ENCODE measurements at places on chromosomes 2 and 18.

GRCh38 chr2:33559328-33559727 lies 39.8 kb downstream of the FAM98A start:
- no peak for DNase-seq

DNA sequence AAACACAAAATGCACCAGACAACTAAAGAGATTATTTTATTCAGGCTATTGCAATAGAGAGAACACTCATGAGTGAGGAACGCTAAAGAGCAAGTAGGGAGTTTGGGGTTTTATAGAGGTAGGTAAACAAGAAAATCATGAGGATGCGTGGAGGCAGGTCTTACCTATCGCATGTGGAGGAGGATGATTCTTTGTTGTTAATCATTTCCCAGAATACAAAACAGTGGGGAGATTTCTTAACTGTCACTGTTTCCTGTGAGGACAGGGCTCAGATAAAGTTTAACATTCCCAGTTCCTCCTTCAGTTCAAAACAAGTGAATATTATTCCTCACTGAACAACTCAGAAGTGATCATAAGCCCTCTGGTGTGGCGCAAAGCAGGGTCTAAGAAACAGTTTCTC lies 156.1 kb upstream of the MGAT5 start:
- no peak for DNase-seq

DNA sequence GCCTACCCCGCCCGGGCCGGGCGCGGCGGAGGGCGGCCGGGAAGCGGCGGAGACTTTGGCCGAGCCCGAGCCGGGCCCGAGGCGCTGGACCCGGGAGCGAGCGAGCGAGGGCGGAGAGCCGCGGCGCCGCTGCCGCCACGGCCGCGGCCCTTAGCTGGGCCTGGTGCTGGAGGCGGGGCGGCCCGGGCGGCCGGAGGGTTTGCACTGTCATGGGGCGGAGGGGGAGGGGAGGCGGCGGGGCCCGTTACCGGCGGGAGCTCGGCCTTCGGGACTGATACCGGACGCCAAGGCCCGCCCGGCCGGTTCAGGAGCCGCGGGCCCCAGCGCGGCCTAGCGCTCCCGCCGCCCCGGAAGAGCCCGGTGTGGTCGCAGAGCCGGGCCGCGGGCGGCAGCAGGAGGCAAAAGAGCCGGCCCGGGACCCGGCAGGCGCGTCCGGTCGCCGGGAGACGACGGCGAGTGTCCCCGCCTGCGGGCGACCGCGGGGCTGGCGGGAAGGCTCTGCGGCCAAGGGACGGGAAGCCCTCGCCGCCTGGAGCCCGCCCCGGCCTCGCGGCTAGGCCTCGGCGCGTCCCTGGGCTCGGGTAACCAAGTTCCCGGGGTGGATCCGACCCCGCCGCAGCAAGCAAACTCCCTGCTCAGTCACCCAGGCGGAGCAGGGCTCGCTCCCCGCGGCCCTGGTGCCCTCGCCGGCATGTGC lies 697 bp downstream of the KCMF1 start:
- peak; percentile 68 for DNase-seq

DNA sequence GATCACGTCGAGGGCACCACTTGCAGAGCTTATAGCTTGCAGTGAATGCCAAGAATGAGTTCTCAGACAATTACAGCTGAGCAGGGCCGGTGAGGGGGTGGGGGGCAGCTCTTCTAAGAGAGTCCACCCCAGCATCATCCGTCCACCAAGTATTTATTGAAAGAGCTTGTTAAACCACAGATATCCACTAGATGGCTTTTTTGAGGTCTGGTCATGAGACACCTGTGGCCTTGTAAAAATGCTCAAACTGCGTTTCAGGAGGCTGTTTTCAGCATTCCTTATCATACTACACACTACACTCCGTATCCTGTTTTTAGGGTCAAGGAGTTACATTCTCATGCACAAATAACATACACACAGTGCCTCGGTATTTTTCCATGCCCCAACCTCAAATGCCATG lies 51.5 kb downstream of the DNAJC10 start:
- DNase-seq: no peak

- DNase-seq: peak; percentile 61
These were observed 202.6 kb downstream of the TGIF1 start for GRCh38 chr18:3652380-3653262.

GRCh38 chr2:27303093-27304025 lies 4.9 kb downstream of the UCN start:
- DNase-seq: peak; percentile 34

GRCh38 chr2:231940795-231941194 lies 14.6 kb upstream of the NPPC start:
- DNase-seq: no peak

- DNase-seq: peak; percentile 34
These were observed 27.9 kb downstream of the RIF1 start for GRCh38 chr2:151437630-151438029.

DNA sequence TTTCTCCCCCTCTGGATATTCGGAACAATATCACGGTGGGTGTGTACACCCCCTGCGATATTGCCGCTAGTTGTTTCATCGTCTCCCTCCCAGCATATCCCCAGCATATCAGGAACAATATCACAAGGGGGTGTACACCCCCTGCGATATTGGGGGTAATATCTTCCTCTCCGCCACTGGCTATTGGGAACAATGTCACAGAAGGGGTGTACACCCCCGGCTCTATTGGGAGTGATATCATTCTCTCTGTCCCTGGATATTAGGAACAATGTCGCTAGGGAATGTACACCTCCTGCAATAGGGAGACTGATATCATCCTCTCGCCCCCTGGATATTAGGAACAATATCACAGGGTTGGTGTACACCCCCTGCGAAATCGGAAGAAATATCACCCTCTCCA lies 1932.0 kb downstream of the SUCLG1 start:
- no peak for DNase-seq

GRCh38 chr2:119853777-119854399 lies 94.2 kb downstream of the PTPN4 start:
- DNase-seq: no peak

DNA sequence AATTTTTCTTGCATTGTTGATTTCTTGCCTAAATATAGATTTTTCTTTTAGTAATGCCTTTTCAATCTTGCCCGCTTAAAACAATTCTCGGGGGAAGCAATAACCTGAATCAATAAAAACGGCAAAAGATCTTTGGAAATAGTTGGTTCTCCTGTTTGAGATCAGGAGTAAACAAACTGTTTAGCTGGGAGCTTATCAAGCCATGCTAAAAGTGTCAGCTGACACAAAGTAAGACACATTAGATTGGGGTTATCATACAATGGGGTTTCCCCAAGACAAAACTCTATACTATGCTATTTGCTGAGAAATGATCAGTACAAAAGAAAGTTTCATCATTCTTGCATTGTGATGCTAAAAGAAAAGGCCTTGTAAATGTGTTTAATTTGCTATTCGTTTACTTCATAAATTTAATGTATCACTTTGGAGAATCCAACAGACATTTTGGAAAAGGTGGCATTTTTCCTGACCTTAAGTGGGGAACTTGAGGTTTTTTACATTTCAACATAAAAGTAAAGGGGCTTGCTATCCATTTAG lies 46.5 kb downstream of the ATIC start:
- DNase-seq: no peak

DNA sequence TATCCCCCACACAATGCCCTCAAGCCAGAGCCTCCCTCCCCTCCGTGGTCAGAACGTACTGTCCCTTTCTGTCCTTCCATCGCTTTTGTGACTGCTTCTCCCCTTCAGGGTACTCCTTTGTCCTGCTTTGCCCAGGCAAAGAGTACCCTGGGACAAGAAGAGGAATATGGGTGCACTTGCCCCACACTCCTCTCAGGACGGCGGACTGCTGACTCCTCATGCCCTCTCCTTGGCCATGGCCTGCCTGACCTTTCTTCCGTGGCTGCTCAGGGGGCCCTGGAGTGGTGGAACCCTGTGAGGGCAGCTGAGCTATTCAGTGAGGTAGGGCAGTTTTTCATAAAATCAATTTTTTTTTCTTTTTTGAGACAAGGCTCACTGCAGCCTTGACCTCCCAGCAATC lies 18.7 kb downstream of the C2orf74 start:
- DNase-seq: no peak

GRCh38 chr2:133682906-133683305 lies 114.6 kb upstream of the NCKAP5 start:
- DNase-seq: no peak

- no peak for DNase-seq
These were observed 26.9 kb downstream of the GPR55 start for GRCh38 chr2:230898016-230898712.

DNA sequence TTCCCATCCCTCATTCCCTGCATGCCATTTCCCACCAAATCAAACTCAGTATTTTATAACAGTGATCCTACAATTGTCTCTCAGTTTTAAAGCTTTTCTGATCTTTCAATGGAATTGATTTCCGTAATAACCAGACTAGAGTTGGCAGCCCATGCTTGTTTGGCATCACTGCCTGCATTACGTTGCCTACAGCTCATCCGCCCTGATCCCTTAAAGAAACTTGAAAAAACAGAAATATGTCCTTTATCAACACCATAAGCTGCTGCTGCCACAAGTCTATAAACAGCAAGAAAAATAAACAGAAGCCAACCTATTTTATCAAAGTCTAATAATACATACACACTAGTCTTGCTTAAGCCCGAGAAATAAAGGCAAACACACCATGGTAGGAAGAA lies 331.0 kb downstream of the METTL4 start:
- no peak for DNase-seq

DNA sequence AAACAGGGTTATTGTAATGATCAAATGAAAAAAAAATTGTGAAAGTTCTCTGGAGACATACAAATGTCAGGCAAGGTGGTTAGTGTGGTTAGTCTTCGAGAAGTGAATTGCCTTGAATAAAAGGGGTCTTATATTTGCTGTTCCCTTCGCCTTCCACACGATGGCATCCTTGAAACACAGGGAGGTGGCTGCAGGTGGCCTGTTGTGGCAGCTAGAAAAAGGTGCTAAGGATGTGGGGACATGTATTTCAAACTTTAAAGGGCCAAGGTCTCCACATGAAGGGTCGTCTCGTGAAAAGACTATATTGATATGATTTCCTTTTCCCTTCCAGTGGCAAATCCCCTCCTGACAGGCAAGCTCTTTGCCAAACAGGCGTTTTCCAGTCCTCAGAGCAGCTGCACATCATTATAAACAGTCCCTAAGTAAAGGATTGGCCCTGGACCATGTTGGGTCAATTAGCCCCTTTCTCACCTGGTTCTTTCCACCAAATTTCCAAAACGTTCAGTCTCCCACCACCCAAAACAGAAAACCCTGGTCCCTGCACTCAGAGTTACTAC lies 68.5 kb downstream of the COPS8 start:
- DNase-seq: peak; percentile 51

GRCh38 chr2:227339098-227339599 lies 14.1 kb downstream of the MFF start:
- no peak for DNase-seq

GRCh38 chr18:54766634-54767033 lies 61.6 kb upstream of the RAB27B start:
- no peak for DNase-seq

DNA sequence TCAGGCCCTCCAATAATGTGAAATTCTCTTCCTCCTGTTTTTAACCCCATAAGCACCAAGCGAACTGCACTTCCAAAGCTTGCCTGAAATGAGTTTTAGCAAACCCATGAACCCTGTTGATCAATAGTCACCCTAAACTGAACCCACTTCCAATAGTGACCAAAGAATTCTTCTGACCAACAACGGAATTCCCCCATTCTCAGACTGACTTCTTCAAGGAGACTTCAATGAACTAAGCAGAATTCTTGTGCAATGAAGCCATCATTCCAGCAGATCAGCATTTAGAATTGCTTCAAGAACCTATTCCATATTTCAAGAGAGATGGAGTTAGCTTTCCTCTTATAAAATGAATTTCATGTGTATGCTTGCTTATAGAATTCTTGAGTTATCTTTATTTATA lies 176.9 kb upstream of the FN1 start:
- no peak for DNase-seq

GRCh38 chr2:95268211-95269035 lies 5.8 kb upstream of the PROM2 start:
- no peak for DNase-seq

DNA sequence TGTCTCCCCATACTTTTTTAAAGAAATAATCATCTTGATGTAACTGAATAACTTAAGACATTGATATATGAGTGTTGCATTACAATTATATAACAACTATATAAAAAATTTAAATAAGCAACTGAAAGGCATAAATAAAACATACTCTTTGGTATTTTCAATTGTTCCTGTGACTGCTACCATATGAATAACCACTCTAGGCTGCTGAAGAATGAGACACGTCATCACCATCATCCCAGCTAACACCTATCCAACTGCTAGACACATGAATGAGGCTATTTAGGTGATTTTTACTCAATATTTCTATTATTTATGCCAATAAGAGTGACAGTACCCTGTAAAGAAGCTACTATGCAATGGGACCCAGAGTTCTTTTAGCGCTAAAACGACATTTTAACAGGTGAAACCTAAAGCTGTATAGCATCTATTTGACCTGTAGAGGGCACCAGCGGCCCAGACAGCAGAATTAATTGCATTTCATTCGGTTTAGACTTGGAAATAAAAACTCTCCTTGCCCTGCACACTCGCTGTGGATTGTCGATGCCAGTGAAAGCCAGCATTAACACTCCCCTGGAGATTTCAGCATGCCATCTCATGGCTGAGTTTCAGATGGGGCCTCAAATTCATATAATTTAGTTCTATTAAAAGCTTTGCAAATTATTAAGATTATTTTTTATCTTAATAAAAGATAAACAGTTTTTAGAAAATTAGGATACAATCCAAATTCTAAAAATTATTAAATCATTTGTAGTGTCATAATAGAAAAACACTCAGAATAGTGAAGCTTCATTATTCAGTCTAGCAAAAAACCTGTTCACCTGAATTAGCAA lies 89.4 kb upstream of the MAP2 start:
- no peak for DNase-seq

DNA sequence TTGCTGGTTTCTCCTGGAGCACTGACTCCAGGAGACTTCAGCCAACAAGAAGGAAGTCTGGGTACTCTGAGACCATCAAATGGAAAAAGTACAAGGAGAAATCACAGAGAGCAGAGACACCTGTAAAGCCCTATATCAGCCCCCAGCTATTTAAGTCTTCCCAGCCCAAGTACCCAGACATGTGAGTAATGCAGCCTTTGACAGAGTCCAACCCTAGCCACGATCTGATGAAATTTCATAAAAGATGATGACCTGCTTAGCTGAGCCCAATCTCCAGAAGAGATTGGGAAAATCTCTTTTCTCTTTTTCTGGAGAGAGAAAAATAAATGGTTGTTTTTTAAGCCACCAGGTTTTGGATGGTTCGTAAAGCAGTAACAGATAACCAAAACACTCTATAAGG lies 196.6 kb downstream of the NBAS start:
- DNase-seq: no peak

DNA sequence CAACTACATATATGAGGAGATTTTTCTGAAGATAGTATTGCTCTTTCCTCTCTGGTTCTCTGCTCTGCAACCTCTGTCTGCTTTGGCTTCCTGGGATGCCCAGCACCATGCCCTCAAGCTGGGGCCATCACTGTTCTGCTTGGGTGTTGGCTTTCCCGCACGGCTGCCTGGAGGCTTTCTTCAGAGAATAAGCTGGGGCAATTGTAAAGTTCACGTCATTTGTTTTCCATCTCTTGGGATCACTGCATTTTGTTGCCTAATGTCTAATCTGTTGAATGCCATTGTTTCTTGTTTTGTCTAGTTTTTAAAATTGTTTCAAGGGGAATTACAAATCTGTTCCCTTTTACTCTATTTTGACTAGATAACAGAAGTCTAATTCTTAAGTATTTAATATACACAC lies 437.3 kb upstream of the NRP2 start:
- DNase-seq: no peak
